Sigmoid colon (tissue), 7 donors: ENCODE measurements at places on chromosomes 7 and 10. TPM values are rescaled to one million over a fixed set of nuclear protein-coding genes. Genes with fewer than 3 reads are reported as not detected.

DNA sequence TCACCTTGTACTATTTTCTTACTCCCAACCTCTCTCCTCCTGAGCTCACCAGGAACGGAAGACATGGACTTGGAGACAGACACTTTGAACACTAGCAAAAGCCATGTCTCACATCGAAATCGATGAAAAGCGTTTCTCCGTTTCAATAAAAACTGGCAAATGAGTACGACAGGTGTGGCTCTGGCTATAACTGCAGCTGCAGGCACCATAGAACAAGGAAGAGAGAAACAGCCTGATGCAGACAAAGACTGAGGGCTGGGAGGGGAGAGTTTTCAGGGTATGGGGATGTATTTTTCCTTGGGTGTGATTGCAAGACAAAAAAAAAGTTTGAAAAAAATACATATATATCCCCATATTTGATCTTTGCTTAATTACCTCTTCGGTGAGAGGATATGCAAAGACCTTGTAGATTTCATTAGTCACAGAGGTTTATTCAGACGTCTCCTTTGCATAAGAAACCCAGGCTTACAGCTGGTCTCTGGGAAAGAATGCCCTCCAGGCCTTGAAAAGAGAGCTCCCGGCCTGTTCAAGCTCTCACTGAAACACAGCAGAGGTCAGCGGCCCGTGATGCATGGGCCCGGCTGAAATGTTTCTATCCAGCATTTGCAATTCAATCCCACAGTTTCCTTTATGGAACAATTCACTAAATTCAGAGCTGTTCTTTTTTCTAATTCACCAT is 63.1 kb downstream of the TLL2 start:
- no peak for DNase-seq

GRCh38 chr7:136045181-136045580 is 68.0 kb upstream of the MTPN start:
- no peak for DNase-seq

GRCh38 chr7:124426621-124427020 is 339.0 kb downstream of the GPR37 start:
- no peak for DNase-seq

GRCh38 chr10:35642793-35643114 is 658 bp upstream of the FZD8 start:
- DNase-seq: no peak

DNA sequence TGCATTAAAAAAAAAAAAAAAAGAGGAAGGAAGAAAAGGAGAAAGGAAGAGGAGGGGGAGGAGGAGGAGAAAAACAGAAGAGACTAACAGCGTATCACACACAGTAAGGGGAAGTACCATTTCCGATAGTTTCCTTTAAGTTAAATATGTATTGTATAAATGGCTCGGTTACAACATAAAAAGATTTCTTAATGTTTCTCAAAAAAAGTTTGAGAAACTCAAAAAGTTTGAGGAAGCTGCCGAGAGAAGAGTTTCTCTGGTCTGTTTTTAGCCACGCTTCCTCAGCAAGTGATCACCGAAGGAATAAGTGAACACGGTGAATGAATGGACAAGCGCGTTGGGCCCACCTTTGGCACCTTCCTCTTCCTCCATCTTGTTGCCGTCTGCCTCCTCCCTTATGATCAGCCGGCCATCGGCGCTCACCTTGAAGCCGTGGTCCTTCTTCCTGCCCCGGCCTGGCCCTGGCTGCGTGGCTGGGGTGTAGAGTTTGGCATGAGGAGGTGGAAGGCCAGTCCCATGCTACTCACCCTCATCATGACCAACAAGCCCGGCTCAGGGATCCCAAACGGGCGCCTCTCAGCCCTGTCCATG is 31.3 kb upstream of the FRAT2 start:
- DNase-seq: no peak

DNA sequence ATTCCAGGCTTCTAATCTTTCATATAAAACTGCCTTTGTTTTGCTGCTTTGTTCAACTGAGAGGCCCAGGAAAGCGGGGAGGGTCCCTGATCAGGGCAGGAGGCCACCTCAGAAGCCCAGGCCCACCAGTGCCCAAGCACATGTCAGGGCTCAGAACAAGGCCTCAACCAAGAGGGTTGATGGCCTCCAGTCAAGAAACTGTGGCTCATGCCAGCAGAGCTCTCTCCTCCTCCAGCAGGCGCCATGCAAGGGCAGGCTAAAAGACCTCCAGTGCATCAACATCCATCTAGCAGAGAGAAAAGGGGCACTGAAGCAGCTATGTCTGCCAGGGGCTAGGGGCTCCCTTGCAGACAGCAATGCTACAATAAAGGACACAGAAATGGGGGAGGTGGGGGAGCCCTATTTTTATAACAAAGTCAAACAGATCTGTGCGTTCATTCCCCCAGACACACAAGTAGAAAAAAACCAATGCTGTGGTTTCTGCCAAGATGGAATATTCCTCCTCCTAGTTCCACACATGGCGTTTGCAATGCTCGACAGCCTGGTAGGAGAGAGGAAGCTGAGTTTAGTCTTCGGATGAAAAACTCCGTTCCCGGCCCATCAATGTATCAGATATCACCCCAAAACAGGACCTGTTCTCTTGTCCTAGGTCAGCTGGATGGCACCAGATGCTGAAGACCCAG is 34.0 kb downstream of the PSAP start:
- DNase-seq: no peak

GRCh38 chr7:16915405-16915804 is 33.6 kb upstream of the AGR3 start:
- no peak for DNase-seq

DNA sequence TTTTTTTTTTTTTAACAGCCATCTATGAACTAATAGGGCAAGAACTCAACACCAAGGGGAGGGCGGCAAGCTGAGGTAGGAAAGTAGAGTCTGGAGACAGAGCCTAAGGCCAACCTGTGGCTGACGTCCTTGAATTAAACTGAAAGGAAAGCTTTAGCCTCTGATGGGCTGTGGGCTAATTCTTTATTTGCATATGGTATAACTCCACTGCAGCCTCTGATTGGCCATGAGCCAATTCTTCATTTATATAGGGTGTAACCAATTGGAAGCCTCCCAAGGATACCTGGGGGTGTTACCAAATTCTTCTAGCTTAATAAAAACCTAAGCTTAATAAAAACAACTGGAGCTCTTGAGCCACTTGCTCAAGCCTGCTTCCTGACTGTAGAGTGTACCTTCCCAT is 10.3 kb downstream of the TYW1 start:
- no peak for DNase-seq

- DNase-seq: no peak
Observed at GRCh38 chr10:94992811-94993210, 54.4 kb downstream of the CYP2C9 start.

GRCh38 chr7:7820409-7820808 is 102.0 kb upstream of the RPA3 start:
- no peak for DNase-seq

- DNase-seq: no peak
Observed at GRCh38 chr10:48551861-48552591, 52.8 kb downstream of the ARHGAP22 start.

- no peak for DNase-seq
Observed at GRCh38 chr7:157685430-157686284, 348.9 kb downstream of the DNAJB6 start.

DNA sequence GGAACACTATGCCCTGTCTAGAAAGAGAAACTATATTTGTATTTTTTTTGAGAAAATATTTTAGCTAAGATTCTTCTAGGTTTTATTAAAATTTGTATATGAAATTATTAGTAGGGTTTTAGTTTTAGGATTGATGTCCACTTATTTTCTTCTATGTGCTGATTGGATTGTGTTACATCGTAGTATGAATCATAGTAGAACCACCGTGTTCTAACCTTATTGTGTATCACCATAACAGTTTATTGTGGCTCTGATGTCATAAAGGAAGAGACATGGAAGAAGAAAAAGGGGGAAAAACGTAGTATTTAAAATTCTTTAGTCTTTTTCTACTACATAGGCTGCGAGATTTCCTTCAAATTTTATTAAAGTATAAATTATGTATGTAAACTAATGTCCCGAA is 1.9 kb downstream of the AGBL3 start:
- no peak for DNase-seq

- no peak for DNase-seq
Observed at GRCh38 chr10:22698941-22699440, 15.4 kb downstream of the PIP4K2A start.

GRCh38 chr10:99914236-99914635 is 95.5 kb downstream of the DNMBP start:
- DNase-seq: no peak

The LGI1 gene
- total RNA-seq: 3.3 TPM

The GNAT3 gene
- total RNA-seq: not detected

The GARIN1A gene
- 2.2 TPM for total RNA-seq

The HTR5A gene
- not detected for total RNA-seq

The NKX1-2 gene
- total RNA-seq: not detected

The SFMBT2 gene
- total RNA-seq: 5.5 TPM

The PILRA gene
- 10.0 TPM for total RNA-seq

The SLC26A3 gene
- 8.9 TPM for total RNA-seq

The ATP6V0A4 gene
- not detected for total RNA-seq
